GM23338 (cell line): ENCODE measurements at places on chromosomes 12 and 14. TPM values are rescaled to one million over a fixed set of nuclear protein-coding genes. Genes with fewer than 3 reads are reported as not detected.

DNA sequence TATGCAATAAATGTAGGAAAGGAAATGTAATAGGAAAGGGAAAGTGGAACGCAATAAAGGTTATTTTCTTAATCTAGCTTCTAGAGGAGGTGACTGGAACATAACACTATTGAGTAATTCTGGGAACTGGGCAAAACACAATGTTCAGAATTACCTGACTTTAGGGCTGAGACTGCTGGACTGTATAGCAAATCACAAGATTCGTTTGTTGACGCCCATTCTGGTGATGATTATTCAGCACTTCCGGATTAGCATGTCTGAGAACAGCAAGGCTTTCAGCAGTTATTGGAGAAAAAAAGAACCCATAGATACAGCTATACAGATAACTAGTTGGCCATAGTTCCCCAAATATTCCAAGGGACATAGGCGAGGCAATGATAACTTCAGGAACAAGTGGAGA, 2.3 kb upstream of the KLRD1 start:
- no peak for DNase-seq
- H3K27ac ChIP-seq: no peak overlapping the region
- no peaks in the 10 kb centered on the region; the same call in 1 of the 2 replicates for H3K36me3 ChIP-seq
- no peaks in the 10 kb centered on the region for H3K27me3 ChIP-seq
- H3K4me3 ChIP-seq: no peak overlapping the region
- peaks cover 9% of the 10 kb centered on the region; the same call in 1 of the 2 replicates for H3K4me1 ChIP-seq

GRCh38 chr12:115255962-115256361, 572.0 kb upstream of the TBX3 start:
- no peak overlapping the region for H3K4me3 ChIP-seq
- no peaks in the 10 kb centered on the region for H3K4me1 ChIP-seq
- no peak for DNase-seq
- H3K27me3 ChIP-seq: no peaks in the 10 kb centered on the region

DNA sequence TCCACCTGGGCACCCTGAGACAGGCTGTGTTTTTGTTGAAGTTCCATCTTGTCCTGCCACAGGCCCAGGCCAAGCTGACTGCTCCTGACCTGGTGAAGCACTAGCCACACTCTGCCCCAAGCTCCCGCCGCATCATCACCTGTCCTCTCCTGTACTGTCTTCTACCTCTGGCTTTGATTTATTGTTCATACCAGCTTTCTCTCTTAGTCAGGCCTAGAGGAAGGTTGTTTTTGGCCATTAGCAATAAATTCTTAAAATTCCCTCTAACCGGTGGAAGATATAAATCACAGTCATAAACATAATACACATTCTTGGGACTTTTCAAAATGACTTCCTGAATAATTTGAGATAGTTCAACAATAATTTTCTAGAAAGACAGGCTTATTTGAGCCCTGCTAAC, 169.4 kb downstream of the DAD1 start:
- no peak overlapping the region for H3K4me3 ChIP-seq
- peaks cover 6% of the 10 kb centered on the region for H3K4me1 ChIP-seq
- H3K27me3 ChIP-seq: no peaks in the 10 kb centered on the region

- no peaks in the 10 kb centered on the region for H3K27me3 ChIP-seq
- H3K36me3 ChIP-seq: no peaks in the 10 kb centered on the region
- DNase-seq: no peak
- no peaks in the 10 kb centered on the region for H3K4me1 ChIP-seq
- H3K27ac ChIP-seq: no peak overlapping the region
- no peak overlapping the region for H3K4me3 ChIP-seq
Observed at GRCh38 chr14:57568554-57568953, 74.9 kb upstream of the CCDC198 start.

- no peaks in the 10 kb centered on the region for H3K27me3 ChIP-seq
- peaks cover 35% of the 10 kb centered on the region for H3K4me1 ChIP-seq
- DNase-seq: no peak
Observed at GRCh38 chr12:79560225-79560889, 130.4 kb downstream of the PAWR start.

GRCh38 chr14:86013641-86014040, 483.7 kb downstream of the FLRT2 start:
- H3K36me3 ChIP-seq: no peaks in the 10 kb centered on the region
- no peak for DNase-seq
- H3K4me3 ChIP-seq: no peak overlapping the region
- H3K27me3 ChIP-seq: no peaks in the 10 kb centered on the region
- peaks cover 14% of the 10 kb centered on the region; the same call in 1 of the 2 replicates for H3K4me1 ChIP-seq

GRCh38 chr12:94660436-94660835, 10.1 kb upstream of the TMCC3 start:
- DNase-seq: no peak
- peaks cover 1% of the 10 kb centered on the region; the same call in 1 of the 2 replicates for H3K4me1 ChIP-seq
- H3K4me3 ChIP-seq: no peak overlapping the region
- no peak overlapping the region for H3K27ac ChIP-seq
- H3K36me3 ChIP-seq: no peaks in the 10 kb centered on the region
- no peaks in the 10 kb centered on the region for H3K27me3 ChIP-seq

- H3K4me3 ChIP-seq: no peak overlapping the region
- no peak overlapping the region for H3K27ac ChIP-seq
Observed at GRCh38 chr12:60845696-60846095, 1249.9 kb downstream of the SLC16A7 start.

DNA sequence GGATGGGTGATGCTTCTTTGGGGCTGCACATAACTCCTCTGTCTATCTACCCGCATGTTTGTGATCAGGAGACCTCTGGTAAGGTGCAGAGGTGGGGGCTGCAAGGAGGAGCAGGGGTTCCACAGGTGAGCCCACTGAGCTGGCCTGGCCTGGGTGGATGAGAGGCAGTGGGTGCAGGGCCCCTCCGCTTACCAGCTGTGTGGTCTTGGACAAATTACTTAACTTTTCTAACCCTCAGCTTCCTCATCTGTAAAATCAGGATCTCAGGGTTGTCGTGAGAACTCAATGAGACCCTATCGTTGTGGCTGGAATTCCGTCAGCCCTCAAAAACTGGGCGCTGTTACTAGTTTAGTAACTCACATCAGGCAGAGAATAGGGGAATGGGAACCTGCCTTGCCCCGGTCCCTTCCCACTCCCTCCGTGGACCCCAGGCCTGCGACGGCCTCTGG, 7.5 kb downstream of the PTPN6 start:
- no peak for DNase-seq
- no peak overlapping the region for H3K27ac ChIP-seq
- H3K27me3 ChIP-seq: no peaks in the 10 kb centered on the region

GRCh38 chr14:59358102-59358501, 107.1 kb downstream of the GPR135 start:
- H3K27ac ChIP-seq: no peak overlapping the region
- peak; percentile 87 for DNase-seq
- H3K27me3 ChIP-seq: no peaks in the 10 kb centered on the region
- H3K36me3 ChIP-seq: no peaks in the 10 kb centered on the region
- no peak overlapping the region for H3K4me3 ChIP-seq

- DNase-seq: peak; percentile 73
- H3K27me3 ChIP-seq: peaks cover 11% of the 10 kb centered on the region
- no peak overlapping the region for H3K27ac ChIP-seq
- peaks cover 9% of the 10 kb centered on the region; the same call in 1 of the 2 replicates for H3K4me1 ChIP-seq
Observed at GRCh38 chr14:59632381-59632780, 55.8 kb upstream of the CCDC175 start.

DNA sequence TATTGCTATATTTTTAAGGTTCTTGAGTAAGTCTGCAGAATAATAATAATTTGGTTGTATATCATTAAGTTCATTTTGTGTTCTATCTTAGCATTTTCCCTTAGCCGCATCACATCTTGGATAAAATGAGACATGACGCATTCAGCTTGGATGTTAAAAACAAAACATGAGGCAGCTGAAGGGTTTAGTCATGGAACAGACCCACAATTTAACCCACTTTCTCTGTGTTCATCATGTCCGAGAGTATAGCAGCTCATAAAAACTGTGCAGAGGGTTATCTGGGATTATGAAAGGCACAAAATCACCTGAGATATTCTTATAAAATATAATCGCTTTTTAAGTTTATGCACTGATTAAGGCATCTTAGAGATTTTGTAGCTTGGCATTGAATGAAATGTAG, 219.3 kb downstream of the TRHDE start:
- 0 out of 2 replicates have a peak, but pooled peaks cover 4% of the 10 kb centered on the region for H3K36me3 ChIP-seq
- DNase-seq: no peak
- H3K4me1 ChIP-seq: no peaks in the 10 kb centered on the region
- no peak overlapping the region for H3K4me3 ChIP-seq

DNA sequence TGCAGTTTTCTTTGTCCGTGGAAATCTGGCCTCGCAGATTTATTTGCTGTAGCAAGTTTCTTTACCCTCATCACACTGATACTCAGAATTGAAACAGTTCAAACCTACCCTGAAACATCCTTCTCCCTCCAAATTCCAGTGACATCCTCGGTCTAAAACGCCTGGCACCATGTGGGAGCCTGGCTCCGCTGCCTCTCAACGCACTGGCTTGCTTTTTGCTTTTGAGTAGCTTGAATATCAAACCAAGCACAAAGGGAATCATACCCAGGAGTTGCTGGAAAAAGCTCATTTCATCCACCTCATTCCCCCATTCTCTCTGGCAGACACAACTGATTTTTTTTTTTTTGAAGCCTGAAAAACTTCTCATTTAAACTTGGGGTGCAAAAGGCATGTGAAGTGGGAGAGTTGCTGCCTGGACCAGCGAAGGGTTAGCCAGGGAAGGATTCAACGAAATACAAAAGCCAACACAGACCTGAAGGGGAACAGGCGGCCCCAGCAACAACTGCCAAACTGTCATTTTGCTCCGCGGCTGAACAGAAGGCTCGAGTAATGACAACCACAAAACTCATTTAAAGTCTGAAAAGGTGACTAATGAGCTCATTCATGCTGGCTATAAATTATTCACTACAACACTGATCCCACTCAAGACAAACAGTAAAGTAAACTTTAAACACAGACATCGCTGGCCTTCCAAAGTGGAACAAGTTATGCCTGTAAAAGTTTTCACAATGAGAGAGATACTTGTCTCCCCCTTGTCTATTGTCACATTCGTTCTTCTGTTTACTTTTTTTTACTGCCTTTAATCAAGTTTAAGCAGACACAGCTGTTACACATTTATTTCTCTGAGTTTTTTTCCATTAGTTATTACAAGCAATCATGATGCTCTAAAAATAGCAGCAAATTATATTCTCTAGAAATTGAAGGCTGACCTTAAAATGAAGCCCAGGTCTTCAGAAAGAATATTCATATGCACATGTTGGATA, 12.5 kb upstream of the FOXN3 start:
- H3K36me3 ChIP-seq: no peaks in the 10 kb centered on the region
- peaks cover 43% of the 10 kb centered on the region for H3K4me1 ChIP-seq
- DNase-seq: no peak
- H3K27me3 ChIP-seq: no peaks in the 10 kb centered on the region
- peak overlapping the region; percentile 90 for H3K27ac ChIP-seq

DNA sequence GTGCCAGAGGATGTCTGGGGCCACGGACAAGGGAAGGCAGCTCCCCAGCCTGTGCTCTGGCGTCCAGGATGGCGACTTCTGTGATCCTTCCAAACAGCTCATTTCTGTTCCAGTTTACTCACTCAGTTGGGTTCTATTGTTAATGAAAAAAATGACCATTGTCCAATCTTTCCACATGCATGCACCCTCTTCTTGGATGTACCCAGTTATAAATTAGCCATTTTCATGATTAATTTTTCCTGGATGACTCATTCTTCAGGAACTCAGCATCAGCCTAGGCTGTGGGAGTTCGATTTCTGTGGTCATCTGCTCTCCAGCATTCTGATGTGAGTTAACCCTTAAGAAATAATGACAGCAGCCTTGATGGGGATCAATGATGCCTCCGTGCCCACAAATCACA, 926.8 kb downstream of the BCL11B start:
- H3K36me3 ChIP-seq: no peaks in the 10 kb centered on the region
- DNase-seq: no peak
- H3K4me1 ChIP-seq: no peaks in the 10 kb centered on the region
- no peak overlapping the region for H3K4me3 ChIP-seq
- H3K27ac ChIP-seq: no peak overlapping the region

DNA sequence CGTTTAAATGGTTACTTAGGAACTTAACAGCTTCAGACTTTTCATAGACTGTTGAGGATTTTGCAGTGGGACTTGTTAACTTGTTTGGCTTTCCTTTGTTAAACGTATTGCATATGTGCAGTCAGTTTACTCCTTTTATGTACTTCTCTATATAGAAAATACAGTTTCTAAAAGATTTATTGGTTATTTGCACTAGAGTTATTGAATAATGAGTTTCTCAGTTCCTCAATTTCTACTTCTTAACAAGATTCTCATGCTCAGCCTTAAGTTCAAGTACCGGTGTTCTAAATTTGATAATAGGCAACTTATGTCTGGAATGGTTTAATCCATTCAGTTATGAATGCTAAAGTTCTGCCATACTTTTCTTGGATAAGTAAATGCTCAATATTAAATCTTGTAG, 919 bp downstream of the PSMA3 start:
- peak overlapping the region; percentile 65 for H3K4me3 ChIP-seq
- DNase-seq: no peak
- H3K4me1 ChIP-seq: peaks cover 11% of the 10 kb centered on the region; the same call in 1 of the 2 replicates
- peaks cover 4% of the 10 kb centered on the region; the same call in 1 of the 2 replicates for H3K36me3 ChIP-seq

- H3K4me1 ChIP-seq: peaks cover 29% of the 10 kb centered on the region
- DNase-seq: no peak
- H3K27ac ChIP-seq: no peak overlapping the region
- peaks cover 38% of the 10 kb centered on the region for H3K27me3 ChIP-seq
- H3K36me3 ChIP-seq: no peaks in the 10 kb centered on the region
Observed at GRCh38 chr12:27334042-27334720, 1.5 kb downstream of the BMAL2 start.

DNA sequence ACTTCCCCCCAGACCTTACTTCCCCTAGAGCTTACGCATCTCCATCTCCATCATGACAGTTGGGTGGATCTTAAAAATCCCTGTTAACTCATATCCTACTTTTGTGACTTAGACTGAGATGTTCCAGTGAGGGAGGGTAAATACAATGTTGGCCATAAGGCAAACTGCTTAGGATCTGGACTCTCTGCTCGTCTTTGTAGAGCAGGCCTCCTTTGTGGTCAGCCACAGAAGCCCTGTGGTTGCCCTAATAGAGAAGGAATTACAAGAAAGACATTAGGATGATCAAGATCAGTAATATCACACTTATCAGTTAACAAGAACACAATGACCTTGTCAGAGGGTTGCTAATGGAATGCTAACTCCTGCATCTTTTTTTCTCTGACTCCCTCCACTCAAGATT, 52.0 kb downstream of the TMEM132C start:
- no peak overlapping the region for H3K4me3 ChIP-seq
- DNase-seq: no peak
- H3K27me3 ChIP-seq: no peaks in the 10 kb centered on the region
- H3K36me3 ChIP-seq: no peaks in the 10 kb centered on the region

DNA sequence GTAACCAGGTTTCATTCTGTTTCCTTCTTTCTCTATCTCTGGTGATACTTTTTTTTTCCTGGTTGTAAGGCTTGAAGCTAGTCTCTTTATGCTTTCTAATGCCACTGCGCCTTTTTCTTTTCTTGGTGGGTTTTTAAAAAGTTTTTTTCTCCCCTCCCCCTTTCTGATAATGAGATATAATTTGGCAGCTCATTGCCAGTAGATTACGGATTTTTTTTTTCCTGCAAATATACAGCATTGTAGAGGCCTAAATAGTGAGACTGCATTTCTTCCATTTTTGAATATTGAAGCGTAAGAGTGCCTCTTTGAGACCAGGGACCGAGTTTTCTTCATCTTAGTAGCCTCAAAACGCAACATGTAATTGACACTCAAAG, 1.1 kb downstream of the PAPOLA start:
- no peaks in the 10 kb centered on the region for H3K27me3 ChIP-seq
- H3K4me1 ChIP-seq: peaks cover 28% of the 10 kb centered on the region
- H3K36me3 ChIP-seq: no peaks in the 10 kb centered on the region
- H3K27ac ChIP-seq: peak overlapping the region; percentile 97

The TBC1D30 gene
- 7.1 and 9.6 TPM in 2 replicates for total RNA-seq

The STYK1 gene
- 0.97 and 1.8 TPM in 2 replicates for total RNA-seq

The KRT5 gene
- not detected in 2 replicates for total RNA-seq

The JDP2 gene
- total RNA-seq: 38.9 and 46.4 TPM in 2 replicates

The TAMALIN gene
- total RNA-seq: 3.0 and 3.5 TPM in 2 replicates

The SIX6 gene
- not detected in 2 replicates for total RNA-seq

The CLEC4C gene
- not detected in 2 replicates for total RNA-seq

The LALBA gene
- total RNA-seq: not detected in 2 replicates

The NANOG gene
- 134 TPM in 2 replicates for total RNA-seq
